ENCODE measurements at places on chromosomes 7 and 10. TPM values are rescaled to one million over a fixed set of nuclear protein-coding genes. Genes with fewer than 3 reads are reported as not detected.

The JCAD gene
- 18.7 TPM for total RNA-seq

The SMKR1 gene
- total RNA-seq, result not detected

The CRYGN gene
- not detected for total RNA-seq

- DNase-seq, result no peak
These were observed 11.3 kb upstream of the HABP2 start for GRCh38 chr10:113541549-113541927.

DNA sequence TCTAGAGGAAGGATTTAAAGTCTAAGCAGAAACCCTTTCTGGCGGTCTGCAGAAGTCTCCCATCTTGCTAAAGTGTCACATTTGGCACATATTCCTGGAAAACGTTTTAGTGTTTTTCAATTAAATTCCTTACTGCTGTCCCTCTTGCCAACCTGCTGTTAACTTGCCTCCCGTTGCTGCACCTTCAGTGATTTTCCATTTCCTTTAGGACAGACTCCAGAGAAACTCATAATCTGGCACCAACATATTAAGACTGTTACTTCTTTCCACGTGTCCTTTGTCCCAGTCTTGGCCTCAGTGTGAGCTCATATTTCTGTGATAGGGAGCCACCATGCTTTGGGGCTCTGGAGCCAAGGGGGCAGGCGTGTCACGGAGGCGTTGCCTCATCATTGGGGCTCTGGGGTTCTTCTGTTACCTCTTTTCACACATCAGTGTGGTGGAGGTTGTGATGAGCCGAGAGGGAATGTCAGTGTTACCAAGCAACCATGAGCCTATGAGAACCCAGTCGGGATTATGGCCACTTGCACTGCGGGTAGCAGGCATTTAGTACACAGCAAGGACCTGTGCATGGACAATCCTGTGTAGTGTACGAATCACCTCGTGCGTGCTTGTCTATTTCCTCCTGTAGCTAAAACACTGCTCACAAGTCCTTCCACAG, 26.0 kb upstream of the ZNF32 start:
- DNase-seq, result no peak

- DNase-seq, result no peak
These were observed 179.8 kb downstream of the NPSR1 start for GRCh38 chr7:34837801-34838201.

GRCh38 chr10:94680544-94680943, 3.0 kb upstream of the CYP2C18 start:
- DNase-seq, result no peak
